ENCODE measurements at places on chromosomes 1 and 21. TPM values are rescaled to one million over a fixed set of nuclear protein-coding genes. Genes with fewer than 3 reads are reported as not detected.
A peak's percentile ranks its signal among the peaks of the same experiment; 100 is the strongest.

KIRREL1 gene
- 18.5 TPM for total RNA-seq

DNA sequence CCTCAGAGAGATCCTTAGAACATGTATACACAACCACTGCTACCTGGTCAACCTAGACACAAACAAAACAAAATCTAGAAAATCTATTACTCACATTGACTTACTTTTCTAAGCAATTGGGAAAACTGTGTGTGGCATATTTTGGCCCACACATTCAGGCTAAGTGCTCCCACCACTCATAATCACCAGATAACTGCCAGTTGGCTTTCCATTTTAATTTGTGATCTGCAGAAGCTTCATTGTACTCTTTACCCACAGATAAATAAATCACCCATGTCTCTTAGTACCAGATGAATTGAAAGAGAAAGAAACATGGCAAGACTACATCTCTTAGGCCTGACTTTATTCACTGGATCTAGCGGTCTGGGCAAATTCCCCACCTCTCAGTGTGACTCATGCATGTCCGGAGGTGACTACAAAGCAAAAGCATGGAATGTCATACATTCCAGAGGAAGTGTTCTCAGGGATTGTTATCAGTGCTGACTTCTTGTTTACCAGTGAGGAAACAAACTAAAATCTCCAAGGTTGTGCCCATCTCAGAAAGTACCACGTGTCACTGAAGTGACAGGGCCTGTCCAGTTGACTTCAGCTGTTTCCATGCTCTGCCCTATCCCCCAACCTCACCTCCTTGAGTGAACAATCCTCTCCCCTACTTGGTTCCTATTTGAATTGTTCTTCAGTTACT, 52.4 kb upstream of the BCL10 start:
- DNase-seq, result peak; percentile 34

DNA sequence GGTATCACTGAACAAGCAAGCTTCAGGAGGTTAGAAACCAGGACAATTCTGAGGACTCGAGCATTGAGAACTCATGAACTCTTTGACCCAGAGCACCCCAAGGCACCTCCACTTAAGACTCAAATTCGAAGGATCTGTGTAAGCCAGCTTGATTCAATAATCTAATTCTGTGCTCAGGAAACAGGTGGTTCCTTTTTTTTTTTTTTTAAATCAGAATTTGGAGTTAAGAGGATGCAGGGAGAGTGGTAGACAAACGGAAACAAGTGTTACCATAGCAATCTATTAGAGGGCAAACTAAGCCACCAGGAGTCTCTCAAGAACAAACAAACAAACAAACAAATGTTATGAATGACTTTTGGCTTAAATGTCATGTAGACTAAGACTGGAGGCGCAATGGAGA, 53.8 kb upstream of the DPH5 start:
- DNase-seq, result no peak

DNA sequence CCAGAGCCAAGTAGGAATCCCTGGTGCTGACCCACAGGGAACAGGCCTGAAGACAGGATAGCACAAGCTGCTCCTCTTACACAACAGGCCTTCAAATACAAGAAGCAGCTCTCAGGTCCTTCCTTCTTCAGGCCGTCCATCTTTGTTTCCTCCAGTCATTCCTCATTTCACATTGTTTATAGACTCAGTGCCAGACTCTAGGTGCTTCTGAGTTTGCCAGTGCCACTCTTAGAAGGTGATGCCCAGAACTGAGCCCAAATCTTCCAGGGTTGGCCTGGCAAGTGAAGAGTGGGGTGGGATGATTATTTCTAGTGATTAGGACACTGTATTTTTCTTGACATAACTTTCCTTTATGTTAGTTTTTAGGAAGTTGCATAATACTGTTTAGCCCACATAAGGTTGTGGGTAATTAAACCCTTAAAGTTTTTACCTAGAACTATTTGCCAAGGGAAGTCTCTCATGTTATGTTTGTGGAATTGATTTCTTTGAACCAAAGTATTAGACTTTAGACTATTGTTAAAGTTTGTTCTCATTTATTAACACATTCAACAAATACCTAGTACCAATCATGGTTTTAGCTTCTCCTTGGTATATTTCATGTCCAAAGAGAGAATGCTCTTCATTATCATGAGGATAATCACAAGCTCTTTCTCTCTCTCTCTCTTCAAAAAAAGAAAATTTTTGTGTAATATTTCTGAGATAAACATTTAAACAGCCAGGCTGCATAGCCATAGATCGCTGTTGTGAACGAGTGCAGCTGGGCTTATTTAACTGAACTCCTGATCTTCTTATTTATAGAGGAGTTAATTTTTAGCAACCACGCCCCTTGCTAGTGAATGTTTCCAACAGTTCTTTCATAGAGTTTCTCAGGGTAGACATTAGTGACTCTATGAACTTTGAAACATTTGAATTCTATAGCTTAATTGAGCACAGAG, 47.7 kb downstream of the PGM1 start:
- DNase-seq, result no peak

DNA sequence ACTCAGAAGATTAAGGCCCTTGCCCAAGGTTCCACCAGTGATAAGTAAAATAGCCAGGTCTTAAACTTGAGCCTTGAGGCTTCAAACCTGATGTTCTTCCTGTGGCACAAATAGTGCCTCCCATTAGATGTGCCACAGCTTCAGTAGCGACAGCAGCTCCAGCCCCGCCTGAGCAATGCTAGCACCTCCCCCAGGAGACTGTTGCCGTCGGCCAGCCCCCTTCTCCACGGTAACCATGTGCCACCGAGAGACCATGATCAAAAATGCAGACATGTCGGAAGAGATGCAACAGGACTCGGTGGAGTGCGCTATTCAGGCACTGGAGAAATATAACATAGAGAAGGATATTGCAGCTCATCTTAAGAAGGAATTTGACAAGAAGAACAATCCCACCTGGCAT, 32.2 kb downstream of the KLHDC7A start:
- peak; percentile 22 for DNase-seq

GRCh38 chr1:214331827-214332423, 51.0 kb downstream of the SMYD2 start:
- no peak for DNase-seq

RNU1-3 gene
- 4,080 TPM for total RNA-seq

GRCh38 chr1:230104395-230105244, 37.6 kb downstream of the GALNT2 start:
- DNase-seq, result peak; percentile 99

- DNase-seq, result no peak
These were observed 30.9 kb downstream of the UTP25 start for GRCh38 chr1:209858561-209859103.

MFAP2 gene
- 12.9 TPM for total RNA-seq

DNA sequence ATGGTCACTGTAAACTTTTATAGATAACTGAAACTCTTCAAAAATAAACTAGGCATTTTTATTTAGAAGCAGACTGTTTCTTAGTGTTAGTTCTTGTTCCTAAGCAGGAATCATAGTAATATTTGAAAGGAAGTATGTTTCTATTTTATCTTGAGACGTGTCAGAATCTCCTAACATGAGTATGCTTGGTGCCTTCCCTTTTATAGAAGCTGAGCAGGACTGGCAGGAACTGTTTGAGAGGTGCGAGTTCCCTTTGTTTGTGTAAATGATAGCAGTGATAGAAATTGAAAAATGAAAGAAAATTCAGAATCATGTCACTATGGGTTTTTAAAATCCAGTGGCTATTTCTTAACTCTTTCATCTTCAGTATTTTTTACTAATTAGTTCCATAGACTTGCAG, 56.9 kb downstream of the LRRC8D start:
- DNase-seq, result no peak

- DNase-seq, result no peak
These were observed 707 bp downstream of the PRCC start for GRCh38 chr1:156767879-156768604.

DNA sequence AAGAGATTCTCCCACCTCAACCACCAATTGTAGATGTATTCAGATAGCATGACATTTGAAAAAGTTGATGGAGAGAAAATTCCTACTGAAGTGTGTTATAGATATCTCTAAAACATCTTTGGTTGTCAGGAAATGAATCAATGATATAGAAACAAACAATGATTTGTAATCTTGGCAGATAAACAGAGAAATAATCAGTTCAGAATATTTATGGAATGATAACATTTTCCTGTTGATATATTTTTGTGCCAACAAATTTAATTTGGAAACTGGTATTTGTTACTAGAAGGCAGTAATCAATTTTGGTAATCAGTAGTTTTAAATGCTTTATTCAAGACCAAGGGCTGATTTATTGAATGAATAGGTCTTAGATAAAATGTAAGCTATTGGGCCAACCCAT, 695.6 kb downstream of the USP25 start:
- no peak for DNase-seq

GBP7 gene
- total RNA-seq, result not detected

DNA sequence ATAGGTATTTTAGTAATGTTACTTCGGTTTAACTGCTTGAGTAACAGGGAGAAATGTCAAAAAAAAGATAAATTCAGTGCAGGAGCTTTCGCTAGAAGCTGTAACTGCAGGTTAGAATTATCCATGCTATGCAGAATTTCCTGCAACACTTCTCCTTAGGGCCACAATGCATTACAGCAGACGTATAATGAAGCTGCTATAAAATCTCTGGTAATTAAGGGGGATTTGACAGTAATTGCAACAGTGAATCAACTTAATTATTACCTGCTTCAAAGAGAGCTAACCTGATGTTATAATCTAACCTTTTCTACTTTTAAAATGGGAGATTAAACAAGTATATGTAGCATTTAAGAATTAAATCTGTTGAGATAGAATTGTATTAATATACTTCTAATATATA, 92.6 kb downstream of the ATG4C start:
- DNase-seq, result no peak

GRCh38 chr1:35605867-35606182, 32.7 kb downstream of the TFAP2E start:
- no peak for DNase-seq

GRCh38 chr1:221431068-221431651, 310.7 kb downstream of the DUSP10 start:
- no peak for DNase-seq

TRIM17 gene
- 1.6 TPM for total RNA-seq

GRCh38 chr1:89633800-89634625, 1.1 kb downstream of the LRRC8C start:
- no peak for DNase-seq

GRCh38 chr1:37602750-37603694, 7.3 kb upstream of the GNL2 start:
- DNase-seq, result no peak

GRCh38 chr1:116556289-116557006, 14.4 kb downstream of the CD58 start:
- no peak for DNase-seq

DNA sequence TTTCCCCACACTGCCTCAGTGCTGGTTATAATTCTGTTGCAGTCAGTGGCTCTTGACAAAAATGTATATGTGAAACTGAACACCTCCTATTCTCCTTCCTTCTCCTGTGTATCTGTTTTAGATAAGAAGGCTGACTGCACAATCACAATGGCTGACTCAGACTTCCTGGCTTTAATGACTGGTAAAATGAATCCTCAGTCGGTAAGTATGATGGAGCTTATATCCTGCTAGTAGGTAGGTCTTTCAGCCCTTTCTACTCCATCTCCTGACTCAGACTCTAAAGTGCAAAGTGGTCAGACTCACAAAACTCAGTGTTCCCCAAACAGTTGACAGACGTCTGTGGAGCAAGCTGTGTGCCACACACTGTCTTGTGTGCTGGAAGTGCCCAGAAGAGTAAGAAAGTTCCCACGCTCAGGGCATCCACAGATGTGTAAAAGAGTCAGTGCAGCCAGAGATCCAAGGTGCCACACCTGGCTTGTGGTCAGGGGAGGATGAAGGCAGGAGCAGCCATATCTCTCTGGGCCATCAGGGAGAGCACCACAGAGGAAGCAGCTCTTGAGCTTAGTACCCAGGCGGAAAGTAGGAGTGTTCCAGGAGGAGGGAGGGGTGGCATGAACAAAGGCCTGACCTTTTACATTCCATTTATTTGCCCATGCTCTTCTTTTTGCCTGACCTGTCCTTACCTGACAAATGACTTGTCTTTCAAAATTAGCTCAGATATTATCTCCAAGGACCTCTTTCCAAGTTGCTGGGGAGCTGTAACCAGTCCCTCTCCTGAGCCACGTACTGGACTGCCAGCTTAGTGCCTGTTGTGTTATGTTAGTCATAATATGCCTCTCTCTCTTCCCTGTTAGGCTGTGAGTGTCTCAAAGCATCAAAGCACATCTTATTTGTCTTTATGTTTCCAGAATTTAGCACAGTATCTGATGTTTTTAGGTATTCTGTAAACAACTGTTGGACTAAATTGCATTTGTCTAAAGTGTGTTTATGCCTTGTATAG, 14.0 kb upstream of the PODN start:
- DNase-seq, result no peak

DNA sequence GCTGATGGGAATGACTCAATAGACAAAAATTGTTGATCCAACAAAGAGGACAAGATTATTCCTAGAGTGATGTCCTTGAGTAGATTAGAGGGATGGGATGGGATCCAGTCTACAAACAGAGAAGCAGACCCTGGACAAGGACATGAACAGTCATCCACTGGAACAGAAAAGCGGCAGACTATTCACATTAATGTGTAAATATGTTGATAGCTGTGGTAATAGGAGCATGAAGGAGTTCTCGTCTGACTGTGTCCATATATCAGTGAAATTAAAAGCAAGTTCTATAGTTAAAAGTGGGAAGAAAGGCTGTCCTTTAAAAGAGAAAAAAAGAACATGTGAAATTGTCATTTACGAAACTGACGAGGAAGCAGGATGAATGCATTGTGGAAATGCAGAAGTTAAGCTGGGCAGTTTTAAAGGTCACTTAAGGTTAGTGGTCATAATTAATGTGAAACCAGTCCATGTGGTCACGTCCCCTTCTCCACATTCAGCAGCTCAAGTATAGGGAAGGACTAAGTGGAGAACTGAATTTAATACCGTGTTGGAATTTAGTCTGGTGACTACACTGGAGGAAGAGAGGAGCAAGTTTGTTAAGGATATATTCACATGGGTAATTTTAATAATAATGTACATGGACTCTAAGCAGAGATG, 62.1 kb downstream of the PIK3R3 start:
- no peak for DNase-seq

TRIM58 gene
- total RNA-seq, result 4.6 TPM

OR6N1 gene
- not detected for total RNA-seq

- no peak for DNase-seq
These were observed 183.9 kb upstream of the SGIP1 start for GRCh38 chr1:66350001-66350547.

NCF2 gene
- total RNA-seq, result 163 TPM

DNA sequence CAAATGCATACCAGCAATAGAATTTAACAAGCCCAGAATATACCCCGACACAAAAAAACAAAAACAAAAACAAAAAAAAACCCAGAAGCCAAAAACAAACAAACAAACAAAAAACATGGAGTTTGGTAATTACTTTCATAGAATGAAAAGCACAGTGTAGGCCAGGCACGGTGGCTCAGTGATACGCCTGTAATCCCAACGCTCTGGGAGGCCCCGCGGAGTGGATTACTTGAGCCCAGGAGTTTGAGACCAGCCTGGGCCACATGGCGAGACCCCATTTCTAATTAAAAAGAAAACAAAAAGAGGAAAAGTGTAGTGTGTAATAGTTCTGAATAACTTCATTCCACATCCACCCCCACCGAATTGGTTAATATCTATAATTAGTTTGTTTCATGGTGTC, 1265.7 kb downstream of the NCAM2 start:
- no peak for DNase-seq
